ENCODE measurements at places on chromosomes 12 and 14.

DNA sequence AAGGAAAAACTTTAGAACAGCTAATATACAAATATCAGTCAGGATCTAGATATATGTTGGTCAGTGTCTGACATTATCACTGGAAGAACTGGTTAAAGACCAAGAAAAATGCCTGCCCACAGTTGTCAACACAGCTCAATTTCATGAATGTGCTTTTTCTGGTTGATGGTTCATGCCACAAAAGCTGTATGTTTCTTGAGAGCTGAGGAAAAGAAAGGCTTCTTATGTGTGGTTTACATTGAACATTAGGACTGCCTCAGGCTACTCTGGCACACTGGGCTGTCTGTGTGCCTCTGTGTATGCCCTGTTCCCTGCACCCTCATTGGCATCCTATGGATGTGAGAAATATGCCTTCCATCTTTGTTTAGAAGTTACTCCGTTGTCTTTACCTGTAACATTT lies 218.8 kb upstream of the RGS6 start:
- DNase-seq, result no peak

DNA sequence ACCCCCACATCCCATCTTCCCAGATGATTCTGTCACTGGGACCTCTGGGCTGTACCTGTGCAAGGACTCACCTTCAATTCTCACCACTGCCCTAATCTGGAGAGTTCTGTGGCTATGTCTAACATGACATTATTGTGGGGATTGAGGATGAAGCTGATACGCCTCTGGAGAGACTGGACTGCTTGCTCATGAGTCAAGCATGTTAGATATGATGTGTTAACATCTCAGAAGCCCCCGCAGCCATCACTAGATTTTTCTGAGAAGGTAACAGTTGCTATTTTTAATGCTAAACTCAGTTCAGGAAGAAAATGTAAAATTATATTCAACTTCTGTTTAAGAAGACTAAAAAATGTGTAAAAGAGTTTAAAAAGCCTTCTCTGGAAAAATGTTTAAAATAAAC lies 25.7 kb downstream of the JKAMP start:
- no peak for DNase-seq

- no peak for DNase-seq
Measured at GRCh38 chr12:29547151-29547632, 49.7 kb upstream of the OVCH1 start.

- no peak for DNase-seq
Measured at GRCh38 chr14:24194186-24194872, 912 bp downstream of the TM9SF1 start.

DNA sequence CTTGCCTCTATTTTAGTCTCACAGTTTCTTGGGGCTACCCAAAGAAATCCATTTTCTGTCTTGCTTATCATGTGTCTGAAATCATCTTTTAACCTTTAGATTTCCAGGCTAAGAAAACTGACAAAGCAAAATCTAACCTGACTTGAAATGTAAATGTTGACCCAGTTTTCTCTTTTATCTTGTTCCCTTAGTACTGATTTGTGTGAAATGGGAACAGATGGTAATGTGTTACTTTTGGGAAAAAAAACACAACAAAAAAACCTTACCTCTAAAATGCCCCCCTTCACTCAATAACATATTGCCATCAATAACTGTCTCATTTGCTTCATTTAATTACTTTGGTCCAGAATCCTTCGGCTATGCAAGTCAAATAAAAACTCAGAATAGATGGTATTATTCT lies 383.2 kb upstream of the DCN start:
- DNase-seq, result no peak

- DNase-seq, result no peak
Measured at GRCh38 chr12:71223139-71223538, 65.3 kb upstream of the TSPAN8 start.

DNA sequence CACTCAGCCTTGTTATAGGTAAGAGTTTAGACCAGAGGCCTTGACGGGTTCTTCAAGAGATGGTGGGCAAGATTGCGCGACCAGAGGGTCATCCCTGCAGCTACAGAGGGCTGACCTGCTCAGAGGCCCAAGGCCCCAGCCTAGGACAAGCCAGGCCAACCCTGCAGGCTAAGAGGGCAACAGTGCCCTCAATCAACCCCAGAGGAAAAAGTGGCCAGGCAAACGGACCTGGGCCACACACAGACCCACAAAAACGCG lies 1.3 kb downstream of the SSH1 start:
- DNase-seq, result no peak

- DNase-seq, result no peak
Measured at GRCh38 chr14:102872020-102872419, 50.4 kb upstream of the AMN start.

DNA sequence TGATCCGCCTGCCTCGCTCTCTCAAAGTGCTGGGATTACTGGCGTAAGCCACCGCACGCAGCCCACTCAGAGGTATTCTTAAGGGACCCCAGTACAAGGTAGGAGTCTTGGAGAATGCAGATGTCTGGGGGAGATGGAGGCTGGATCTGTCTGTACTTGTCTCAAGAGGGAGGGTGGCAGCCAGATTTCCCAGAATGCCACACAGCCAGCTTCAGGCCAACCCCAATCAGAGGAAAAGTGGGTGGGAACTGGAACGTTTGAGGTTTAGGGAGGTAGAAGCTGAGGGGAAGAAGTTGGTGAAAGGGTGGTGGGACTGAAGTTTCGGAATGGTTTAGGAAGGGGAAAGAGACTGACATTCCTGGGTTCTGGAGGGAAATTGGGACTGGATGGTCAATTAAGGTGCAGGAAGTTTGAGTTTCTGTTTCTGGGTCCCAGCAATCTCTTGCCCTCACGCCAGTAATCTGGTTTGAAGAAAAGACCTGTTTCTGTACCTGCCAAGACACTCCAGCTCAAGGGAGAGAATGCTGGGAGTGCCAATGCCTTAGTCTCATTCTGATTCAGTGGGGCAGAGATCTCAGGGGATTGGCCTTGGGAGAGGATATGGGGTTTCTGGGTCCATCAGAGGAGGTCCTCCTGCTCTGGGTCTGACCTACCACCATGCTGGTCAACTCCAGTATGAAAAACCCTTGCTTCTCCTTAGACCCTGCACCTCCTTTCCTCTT lies 8.1 kb upstream of the ZNF385A start:
- no peak for DNase-seq

DNA sequence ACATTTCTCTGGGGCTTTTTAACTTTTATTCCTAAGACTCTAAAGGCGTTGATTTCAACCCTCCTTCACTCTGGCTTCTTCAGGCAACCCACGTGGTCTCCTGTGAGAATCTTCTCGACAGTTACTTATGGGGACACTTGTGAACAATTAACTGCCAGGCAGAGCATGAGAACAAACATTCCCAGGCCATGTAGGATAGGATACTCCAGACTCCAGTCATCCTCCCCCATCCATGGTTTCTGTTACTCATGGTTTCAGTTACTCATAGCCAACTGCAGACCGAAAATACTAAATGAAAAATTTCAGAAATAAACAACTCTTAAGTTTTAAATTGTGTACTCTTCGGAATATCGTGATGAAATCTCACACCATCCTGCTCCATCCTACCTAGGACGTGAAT lies 19.5 kb downstream of the GPR68 start:
- no peak for DNase-seq

- DNase-seq, result no peak
Measured at GRCh38 chr12:108328420-108328819, 10.7 kb downstream of the CMKLR1 start.

DNA sequence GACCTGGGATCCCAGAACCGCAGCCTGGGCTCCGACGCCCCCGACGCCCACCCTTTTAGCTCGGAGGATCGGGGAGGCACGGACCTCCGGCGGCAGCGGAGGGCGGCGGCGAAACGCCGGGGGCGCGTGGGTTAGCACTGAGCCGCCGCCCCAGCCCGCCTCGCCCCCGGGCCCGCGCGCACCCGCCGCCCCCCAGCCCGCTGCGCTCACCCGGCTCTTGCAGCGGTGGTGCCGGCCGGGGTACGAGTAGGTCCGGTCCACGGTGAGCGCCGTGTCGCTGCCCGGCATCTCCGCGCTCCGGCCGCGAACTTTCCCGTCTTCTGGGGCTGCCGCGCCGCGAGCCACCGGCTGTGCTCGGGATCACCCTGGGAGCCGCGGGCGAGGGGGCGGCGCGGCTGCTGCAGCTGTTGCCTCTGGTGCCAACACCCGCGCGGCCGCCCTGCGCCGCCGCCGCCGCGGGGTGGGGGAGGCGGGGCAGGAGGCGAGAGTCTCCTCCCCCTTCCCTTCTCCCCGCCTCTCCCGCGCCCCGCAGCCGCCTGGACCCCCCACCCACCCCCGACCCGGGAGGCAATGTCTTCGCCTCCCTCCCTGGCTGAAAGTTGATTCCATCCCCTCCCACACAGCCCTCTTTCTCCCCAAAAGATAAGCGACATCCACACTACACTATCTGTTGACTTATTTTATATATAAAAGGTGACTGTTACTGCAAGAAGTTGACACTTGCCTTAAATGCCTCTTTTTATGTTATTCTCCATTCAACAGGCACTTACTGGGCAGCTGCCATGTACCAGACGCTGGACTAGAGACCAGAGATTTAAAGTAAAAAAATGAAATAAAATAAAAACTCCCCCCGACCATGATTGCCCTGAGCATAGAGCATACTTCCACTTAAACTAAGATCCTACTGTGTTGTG lies at the start of gene TMCC3:
TMCC3 (minus strand) TSS at position 415 of the 914 bp plus-strand sequence; CDS start at position 288, 127 bp downstream.
- no peak for DNase-seq

DNA sequence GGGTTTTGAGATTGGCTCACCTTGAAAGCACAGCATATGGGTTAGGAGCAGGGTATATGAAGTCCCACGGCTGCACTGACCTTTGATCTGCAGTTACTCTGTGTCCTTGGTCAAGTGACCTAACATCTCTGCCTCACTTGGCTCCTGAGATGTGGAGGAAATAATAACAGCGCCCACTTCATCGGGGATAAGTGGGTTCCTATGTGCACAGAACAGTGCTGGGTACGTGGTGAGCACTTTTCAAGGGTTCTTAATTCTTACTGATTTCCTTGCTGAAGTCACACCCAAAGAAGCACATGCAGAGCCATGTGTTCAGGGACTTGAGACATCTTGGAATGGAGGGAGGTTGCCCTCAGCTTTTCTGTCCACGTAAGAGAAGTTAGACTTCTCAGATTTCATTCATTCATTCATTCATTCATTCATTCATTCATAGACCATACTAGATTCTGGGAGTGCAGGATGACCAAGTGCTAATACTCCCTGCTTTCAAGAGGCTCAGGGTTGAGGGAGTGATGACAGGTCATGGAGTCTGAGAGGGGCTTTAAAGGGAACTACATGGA lies 39.4 kb downstream of the ADGRD1 start:
- DNase-seq, result no peak

- peak; percentile 4 for DNase-seq
Measured at GRCh38 chr12:65822732-65823512, 1.4 kb upstream of the HMGA2 start.

DNA sequence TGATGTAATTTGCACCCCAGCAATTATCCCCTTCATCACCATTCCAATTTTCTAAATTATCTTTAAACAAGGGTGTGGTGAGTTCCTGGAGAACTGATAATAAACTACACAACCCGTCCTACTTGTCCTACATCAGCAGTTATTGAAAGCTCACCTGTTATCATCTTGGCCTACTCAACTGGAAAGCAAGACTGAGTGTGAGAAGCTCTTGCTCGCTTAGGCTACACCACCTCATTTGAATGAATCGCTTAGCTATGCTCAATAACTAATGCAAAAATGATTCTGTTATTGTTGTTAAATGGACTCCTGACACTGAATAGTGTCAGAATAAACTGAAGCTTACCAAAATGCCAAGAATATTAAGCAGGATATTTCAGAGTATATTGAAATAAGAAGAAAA lies 115.4 kb upstream of the BTG1 start:
- DNase-seq, result no peak

DNA sequence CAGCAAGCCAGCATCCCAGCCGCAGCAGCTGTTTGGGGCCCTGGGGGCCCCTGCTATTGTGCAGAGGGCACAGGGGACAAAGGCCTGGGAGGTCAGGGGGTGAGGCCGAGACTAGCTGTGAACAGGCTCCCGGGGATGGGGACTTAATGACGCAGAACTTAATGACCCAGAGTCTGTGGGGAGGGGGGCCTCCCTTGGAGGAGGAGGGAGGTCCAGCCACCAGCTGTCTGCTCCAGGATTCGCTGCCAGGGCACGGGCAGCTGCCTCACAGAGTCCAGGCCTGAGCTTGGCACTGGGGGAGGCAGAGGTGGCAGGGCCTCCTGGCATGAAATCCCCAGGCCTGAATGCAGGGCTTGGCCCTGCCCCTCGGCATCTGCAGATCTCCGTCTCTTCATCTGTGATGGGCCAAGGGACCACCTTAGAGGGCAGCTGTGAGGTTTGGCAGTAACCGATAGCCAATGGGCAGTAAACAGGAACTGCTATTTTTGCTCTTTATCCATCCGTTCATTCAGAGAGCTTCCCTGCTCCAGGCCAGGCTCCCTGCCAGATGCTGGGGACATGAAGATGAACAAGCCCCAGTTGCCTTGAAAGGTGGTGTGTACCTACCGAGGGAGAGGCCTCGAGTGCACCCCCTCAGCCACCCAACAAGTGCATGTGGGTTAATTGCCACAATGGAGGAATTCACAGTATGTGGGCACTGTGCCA lies 6.7 kb downstream of the FAM222A start:
- DNase-seq, result no peak

- DNase-seq, result peak; percentile 81
Measured at GRCh38 chr14:103091041-103091882, 3.3 kb upstream of the EXOC3L4 start.

- no peak for DNase-seq
Measured at GRCh38 chr14:38387821-38388220, 131.9 kb upstream of the CLEC14A start.

DNA sequence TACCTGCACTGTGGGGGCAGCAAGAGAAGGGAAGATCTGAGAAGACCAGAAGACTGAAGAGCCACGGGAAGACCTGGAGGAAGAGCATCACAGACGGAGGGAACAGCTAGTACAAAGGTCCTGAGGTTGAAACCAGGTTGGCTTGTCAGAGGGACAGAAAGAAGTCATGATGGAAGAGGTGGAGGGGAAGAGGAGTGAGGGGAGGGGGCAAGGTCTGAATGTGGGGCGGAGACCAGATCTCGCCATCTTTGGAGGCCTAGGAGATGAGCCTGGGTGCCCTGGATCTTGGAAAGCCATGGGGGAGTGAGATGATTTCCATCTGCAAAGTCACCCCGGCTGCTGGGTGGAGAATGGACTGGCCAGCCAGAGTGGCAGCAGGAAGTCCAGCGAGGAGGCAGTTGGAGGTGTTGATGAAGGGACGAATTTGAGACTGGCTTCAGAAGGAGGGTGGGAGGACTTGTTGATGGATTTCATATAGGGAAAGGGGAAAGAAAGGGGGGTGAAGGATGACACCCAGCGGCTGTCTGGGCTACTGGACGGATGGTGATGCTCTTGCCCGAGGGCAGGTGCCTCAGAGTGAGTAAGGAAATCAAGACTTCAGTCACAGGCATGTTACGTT lies 14.6 kb upstream of the UBC start:
- no peak for DNase-seq

GRCh38 chr12:32264961-32265360 lies 134.4 kb upstream of the FGD4 start:
- no peak for DNase-seq

Measured in activated CD4-positive, alpha-beta T cell treated with anti-CD3 and anti-CD28 coated beads, Interleukin-2, amount 50 U/mL, for 48 hours (primary cell).